ENCODE measurements at places on chromosomes 16 and 17. TPM values are rescaled to one million over a fixed set of nuclear protein-coding genes. Genes with fewer than 3 reads are reported as not detected.

QPRT gene
- total RNA-seq: 247 TPM

KRT33A gene
- not detected for total RNA-seq

WNT3 gene
- 14.0 TPM for total RNA-seq

TP53TG3 gene
- total RNA-seq: not detected

WNK4 gene
- total RNA-seq: 8.3 TPM

GGA3 gene
- 37.5 TPM for total RNA-seq

HLF gene
- not detected for total RNA-seq

WIPF2 gene
- 23.4 TPM for total RNA-seq

TBC1D3G gene
- total RNA-seq: not detected

C16orf46 gene
- 0.92 TPM for total RNA-seq

NPIPA8 gene
- 0.50 TPM for total RNA-seq

SCN4A gene
- total RNA-seq: 1.4 TPM

TBC1D3E gene
- total RNA-seq: not detected

PYCARD gene
- total RNA-seq: 107 TPM

KRTAP1-5 gene
- not detected for total RNA-seq

PPP4C gene
- 246 TPM for total RNA-seq

SMIM36 gene
- total RNA-seq: not detected

CCDC154 gene
- 2.8 TPM for total RNA-seq

KIF2B gene
- total RNA-seq: not detected

ACSM2B gene
- total RNA-seq: not detected

SLC16A11 gene
- not detected for total RNA-seq

CFAP97D1 gene
- not detected for total RNA-seq

TMEM238L gene
- total RNA-seq: not detected

PRSS8 gene
- total RNA-seq: 154 TPM

GAS7 gene
- total RNA-seq: not detected

C16orf74 gene
- total RNA-seq: 44.3 TPM

CHST5 gene
- total RNA-seq: 0.25 TPM

AIPL1 gene
- total RNA-seq: not detected

BEAN1 gene
- 0.48 TPM for total RNA-seq

PRAC2 gene
- total RNA-seq: not detected

EVPLL gene
- total RNA-seq: 5.7 TPM

PIK3R6 gene
- not detected for total RNA-seq

FBXO39 gene
- total RNA-seq: not detected

ORAI3 gene
- total RNA-seq: 43.5 TPM

HEXIM2 gene
- 22.4 TPM for total RNA-seq

Measured in PC-9 (cell line).